ENCODE measurements at places on chromosomes 12 and 14. TPM values are rescaled to one million over a fixed set of nuclear protein-coding genes. Genes with fewer than 3 reads are reported as not detected.

The CLEC2A gene
- not detected for polyA plus RNA-seq

The TC2N gene
- polyA plus RNA-seq = 12.4 TPM

The ANG gene
- polyA plus RNA-seq = 24.9 TPM

The OR4K14 gene
- not detected for polyA plus RNA-seq

The SLC38A4 gene
- not detected for polyA plus RNA-seq

- DNase-seq = no peak
Measured at GRCh38 chr12:104596134-104596799, 139.5 kb downstream of the CHST11 start.

DNA sequence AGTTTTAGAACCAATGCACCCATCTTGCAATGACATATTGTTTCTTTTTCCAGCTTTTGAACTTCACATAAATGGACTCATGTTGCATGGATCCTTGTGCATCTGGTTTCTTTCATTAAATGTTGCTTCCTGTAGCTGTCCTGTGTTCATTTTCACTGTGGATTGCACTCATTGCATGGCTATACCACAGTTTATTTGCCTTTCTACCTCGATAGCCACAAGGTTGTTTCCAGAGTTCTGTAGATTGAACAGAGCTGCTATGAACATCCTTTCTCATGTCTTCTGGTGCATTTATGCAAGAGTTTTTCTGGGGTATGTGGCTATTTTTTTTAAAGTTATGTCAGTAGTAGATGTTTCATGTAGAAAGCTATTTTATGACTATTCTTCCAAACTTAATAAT, 3.5 kb upstream of the KRT81 start:
- DNase-seq = no peak

DNA sequence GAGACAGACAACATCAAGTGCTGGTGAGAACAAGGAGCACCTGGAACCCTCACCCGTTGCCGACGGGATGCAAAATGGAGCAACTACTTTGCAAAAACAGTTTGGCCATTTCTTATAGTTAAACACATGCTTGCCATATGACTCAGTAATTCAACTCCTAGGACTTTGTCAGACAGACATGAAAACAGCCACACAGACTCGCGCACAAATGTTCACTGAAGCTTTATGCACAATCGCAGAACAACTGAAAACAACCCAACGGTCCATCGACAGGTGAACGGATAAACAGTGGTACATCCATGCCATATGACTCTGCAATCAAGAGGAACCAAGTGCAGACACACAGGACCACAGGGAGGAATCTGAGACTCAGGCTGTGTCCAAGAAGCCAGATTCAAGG, 30.8 kb downstream of the NCOR2 start:
- no peak for DNase-seq

DNA sequence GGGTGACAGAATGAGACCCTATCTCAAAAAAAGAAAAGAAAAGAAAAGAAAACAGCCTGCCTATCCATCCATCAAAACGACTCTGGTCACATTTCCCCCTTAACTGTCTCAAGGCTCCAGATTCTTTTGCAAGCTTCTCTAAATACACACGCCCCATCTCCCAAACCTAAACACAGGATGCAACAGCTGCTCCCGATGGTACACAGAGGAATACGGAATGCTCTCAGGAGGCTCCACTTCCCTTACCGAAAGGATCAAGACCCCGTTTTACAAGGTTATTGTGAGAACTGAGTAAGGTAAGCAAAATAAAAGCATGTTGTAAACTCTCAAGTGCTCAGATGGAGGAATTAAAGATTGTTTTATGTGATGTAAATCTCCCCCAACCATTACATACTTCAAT, 62.3 kb downstream of the NT5DC3 start:
- DNase-seq = no peak

DNA sequence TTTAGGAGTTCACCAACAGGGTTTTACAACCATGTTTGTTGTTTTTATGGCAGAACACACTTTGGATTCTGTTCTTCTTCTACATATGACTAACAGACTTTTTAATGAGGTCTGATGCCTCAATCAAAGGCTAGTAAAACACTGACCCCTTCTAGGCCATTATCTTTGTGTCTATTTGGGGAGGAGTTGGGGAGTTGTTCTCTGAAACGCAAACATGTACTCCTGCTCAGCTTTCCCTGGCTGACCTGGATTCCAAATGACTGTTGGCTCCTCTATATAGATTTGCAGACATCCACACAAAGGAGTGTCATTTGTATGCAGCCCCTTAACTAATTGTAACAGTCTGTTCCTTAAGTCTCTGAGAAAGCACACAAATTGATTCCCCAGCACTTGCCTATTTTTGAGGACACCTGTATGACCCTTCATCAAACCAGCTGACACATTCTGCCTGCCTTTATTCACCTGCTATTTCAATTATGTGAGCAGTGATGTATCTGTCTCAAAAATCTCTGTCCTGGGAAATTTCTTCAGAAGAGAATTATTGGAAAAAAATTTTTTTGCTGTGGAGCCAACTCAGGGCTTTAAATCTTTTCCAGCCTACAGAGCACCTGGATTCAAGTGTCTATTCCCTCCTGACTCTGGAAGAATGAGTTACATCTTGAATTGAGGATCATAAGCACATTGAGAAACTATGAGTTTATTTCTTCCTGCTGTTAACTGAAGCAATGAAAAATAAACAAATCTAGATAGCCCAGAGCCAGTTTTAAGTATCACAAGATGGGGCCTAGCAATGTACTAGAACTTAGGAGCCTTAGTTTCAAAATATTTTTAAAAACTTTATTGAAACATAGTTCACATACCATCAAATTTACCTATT, 417.2 kb downstream of the RAD51B start:
- no peak for DNase-seq

GRCh38 chr12:104344682-104345081, 41.1 kb downstream of the EID3 start:
- DNase-seq = no peak

GRCh38 chr12:110597885-110598284, 14.8 kb upstream of the PPTC7 start:
- DNase-seq = no peak

- DNase-seq = no peak
Measured at GRCh38 chr12:90410962-90411361, 544.0 kb downstream of the CCER1 start.

DNA sequence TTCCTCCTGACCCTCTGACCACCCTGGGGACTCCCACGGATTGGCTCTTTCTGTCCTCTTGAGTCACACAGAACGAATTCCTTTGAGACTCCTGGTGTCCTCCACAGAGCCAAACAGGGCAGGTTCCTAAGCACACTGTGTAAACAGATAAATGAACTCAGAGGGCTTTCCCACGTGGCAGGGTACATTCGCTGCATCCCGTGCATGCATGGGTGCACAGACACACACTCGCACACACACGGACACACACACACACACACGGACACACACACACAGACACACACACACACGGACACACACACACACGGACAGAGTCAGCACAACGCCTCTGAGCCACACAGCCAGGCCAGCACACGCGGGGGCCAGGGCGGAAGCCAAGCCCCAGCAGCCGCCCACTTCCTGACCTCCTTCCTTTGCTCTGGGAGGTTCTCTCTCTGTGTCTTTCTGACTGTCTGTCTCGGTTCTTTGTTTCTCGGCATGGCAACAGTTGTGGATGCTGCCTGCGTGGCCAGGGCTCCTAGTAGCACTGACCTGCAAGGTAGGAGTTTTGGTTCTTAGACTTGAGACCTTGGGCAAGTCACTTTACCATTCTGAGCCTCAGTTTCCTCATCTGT, 706 bp downstream of the CRACR2A start:
- peak; percentile 19 for DNase-seq

GRCh38 chr14:41350476-41350875, 256.2 kb upstream of the LRFN5 start:
- DNase-seq = no peak

GRCh38 chr12:25866586-25867378, 91.7 kb upstream of the RASSF8 start:
- no peak for DNase-seq

DNA sequence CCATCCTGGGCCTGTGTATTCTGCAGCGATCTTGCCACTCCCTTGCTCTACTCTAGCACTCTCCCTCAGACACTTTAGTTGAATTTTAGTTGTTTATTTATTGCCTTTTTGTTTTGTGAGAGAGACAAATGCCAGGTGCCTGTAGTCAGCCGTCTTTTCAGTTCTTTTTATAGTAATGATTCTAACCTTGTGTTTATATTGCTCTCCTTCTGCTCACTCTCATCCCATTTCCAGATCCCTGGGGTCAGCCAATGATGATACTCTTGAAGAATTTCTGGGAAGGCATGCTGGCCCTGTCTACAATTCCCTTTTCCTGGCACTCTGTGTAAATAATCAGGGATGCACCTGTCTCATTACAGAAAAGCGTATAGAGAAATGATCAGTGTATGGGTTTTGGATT, 334.1 kb upstream of the MIS18BP1 start:
- DNase-seq = no peak

DNA sequence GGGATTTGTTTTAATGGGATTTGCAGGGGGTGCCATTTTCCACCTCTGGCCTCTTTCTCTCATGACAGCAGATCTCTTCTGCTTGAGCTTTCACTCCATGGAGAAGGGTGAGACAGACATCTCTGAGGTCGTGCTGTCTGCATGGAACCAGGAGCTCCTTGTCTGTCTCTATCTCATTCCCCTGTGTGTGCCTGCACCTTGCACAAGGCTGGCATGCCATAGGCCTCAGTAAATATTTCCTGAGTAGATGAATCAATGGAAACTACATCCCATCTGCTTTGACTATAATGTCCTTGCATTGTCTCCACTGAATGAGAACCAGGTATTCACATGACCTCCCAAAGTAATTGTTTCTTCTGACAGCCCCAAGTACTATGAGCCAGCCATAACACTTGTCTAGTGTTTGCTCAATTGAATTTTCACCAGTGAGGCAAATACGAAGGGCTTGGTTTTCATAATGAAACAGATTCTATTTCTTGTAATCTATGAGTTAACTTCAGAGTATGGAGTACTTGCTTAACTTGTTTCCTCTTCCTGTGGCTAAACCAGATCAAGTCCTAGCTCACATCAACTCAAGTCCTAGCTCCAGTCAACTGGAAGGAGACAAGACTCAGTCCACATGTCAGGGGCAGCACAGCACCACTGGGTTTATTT, 32.3 kb downstream of the KCNK13 start:
- no peak for DNase-seq

DNA sequence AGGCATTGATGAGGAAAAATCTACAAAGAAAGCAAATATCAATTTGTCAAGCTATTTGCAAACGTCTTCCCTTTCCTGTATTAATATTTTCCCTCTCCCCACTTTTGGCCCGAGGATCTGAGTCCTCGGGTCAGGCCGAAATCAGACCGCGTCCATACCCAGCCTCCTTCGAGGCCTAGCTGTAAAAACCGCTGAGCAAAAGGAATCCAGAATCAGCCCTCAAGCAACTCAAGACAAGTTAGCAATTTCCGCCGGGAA, 353 bp upstream of the MAPK1IP1L start:
- DNase-seq = no peak

GRCh38 chr14:69135133-69135532, 17.8 kb downstream of the DCAF5 start:
- DNase-seq = no peak
